ENCODE measurements at places on chromosomes 12 and 14. TPM values are rescaled to one million over a fixed set of nuclear protein-coding genes. Genes with fewer than 3 reads are reported as not detected.
A peak's percentile ranks its signal among the peaks of the same experiment; 100 is the strongest.

- no peak for DNase-seq
Measured at GRCh38 chr14:101009531-101009930, 106.0 kb upstream of the RTL1 start.

- DNase-seq, result no peak
Measured at GRCh38 chr12:92437452-92437851, 265.3 kb upstream of the PLEKHG7 start.

DNA sequence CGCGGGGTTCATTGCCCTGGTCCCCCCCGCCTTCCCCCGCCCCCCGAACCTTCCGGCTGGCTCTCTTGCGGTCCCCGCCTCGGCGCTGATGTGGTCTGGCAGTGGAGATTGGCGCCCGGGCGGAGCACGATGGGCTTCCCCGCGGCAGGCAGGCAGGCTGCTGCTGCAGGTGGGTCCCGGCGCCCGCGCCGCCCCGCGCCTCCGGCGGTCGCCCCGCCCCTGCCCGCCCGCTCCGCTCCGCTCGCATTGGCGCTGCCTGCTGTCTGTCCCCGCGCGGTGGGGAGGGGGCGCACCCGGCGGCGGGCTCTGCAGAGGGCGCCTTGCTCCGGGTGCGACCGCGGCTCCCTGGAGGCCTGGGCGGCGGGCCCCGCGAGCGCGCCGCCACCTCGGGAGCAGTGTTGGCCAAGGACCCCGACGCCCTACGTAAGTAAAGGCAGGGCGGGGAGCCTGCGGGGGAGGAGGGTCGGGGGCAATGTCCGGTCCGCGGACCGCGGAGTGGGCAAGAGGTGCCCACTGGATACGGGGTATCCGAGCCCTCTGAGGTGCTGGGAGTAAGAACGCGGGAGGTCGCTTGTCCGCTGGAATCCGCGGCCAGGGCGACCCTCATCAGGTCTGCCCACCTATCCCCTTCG is at the start of gene AKAP5:
Gene AKAP5, plus strand, starts transcription at position 309 of the 632 bp plus-strand sequence. CDS start 2,896 bp downstream, outside the sequence.
- peak; percentile 62 for DNase-seq

- DNase-seq, result no peak
Measured at GRCh38 chr12:5201554-5202218, 158.0 kb downstream of the KCNA5 start.

GRCh38 chr14:36020120-36021029 is 156.1 kb downstream of the PTCSC3 start:
- DNase-seq, result no peak

TTC6 gene
- not detected for total RNA-seq

GYS2 gene
- 0.16 TPM for total RNA-seq

Measured in activated T-helper 1 cell treated with anti-CD3 and anti-CD28 coated beads, Interleukin-12 subunit alpha, Interleukin-12 subunit beta, Interleukin-2, Interleukin-4 antibody, amounts not matched to agents 30 ng/mL and 10 ng/mL and 1 ng/mL, durations not matched to agents 14 hours and 24 hours and 36 hours (primary cell).